Thymus (tissue), 14 donors: ENCODE measurements at places on chromosomes 4 and X. TPM values are rescaled to one million over a fixed set of nuclear protein-coding genes. Genes with fewer than 3 reads are reported as not detected.
A peak's percentile ranks its signal among the peaks of the same experiment; 100 is the strongest.

- H3K36me3 ChIP-seq, result no peaks in the 10 kb centered on the region
- no peak overlapping the region for H3K27ac ChIP-seq
- H3K4me3 ChIP-seq, result no peak overlapping the region
- no peak for DNase-seq
Measured at GRCh38 chrX:137441711-137442110, 124.2 kb upstream of the ZIC3 start.

DNA sequence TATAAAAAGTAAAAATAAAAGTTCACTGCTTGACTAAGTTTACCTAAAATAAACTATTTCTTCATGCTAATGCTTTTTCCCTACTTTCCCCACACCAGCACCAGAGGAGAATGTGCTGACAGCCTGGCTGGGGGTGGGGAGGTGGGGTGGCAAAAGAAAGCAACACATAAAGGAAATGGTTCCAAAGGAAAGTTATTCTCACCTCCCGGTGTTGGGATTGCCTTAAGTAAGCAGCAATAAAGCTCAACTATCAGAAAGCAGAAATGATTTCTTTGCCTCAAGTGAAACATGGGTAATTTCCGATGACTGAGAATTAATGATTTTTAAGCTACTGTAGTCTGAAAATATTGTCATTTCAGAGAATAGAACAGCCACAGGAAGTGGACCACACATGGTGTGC, 84.5 kb upstream of the DKK2 start:
- no peak overlapping the region for H3K27ac ChIP-seq
- no peak for DNase-seq
- no peaks in the 10 kb centered on the region for H3K4me1 ChIP-seq
- H3K4me3 ChIP-seq, result no peak overlapping the region
- H3K27me3 ChIP-seq, result no peaks in the 10 kb centered on the region

DNA sequence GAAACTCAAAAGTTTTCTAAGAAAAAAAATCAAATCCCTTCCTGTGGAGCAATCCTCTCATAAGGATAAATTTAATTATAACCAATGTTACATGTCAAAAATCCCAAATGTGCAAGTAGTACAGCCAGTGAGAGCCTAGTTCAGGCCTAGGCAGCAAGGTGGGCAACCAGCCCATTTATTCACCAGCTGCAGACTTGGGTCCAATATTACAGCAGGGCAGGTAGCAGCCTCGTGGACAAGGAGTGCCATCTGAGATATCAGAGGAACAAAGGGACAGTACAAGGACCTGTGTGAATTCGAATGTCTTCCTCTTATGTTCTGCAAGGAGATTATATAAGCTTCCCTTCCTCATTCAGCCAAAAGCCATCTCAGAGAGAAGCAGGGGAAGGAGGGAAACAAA, 6.6 kb downstream of the HELQ start:
- peaks cover 40% of the 10 kb centered on the region for H3K36me3 ChIP-seq
- H3K27me3 ChIP-seq, result no peaks in the 10 kb centered on the region
- no peak overlapping the region for H3K27ac ChIP-seq
- H3K4me3 ChIP-seq, result no peak overlapping the region
- H3K4me1 ChIP-seq, result no peaks in the 10 kb centered on the region

DNA sequence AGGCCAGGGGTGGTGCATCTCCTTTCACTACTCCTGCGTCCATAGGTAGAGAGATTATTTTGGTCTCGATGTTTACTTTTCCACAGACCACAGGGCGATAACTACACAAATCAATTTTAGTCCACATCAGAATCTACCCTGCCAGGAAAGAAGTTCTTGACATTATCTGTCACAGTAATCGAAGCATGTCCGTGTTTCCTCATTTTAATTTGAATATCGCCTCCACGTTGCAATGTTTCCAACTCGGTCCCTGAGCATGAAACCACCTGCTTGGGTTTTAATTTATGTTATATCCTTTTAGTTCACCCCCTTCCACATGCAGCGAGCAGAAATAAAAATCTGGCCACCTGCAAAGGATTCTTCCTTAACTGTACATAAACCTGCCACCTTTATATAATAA, 100.1 kb upstream of the ATXN3L start:
- H3K4me1 ChIP-seq, result no peaks in the 10 kb centered on the region
- H3K4me3 ChIP-seq, result no peak overlapping the region
- DNase-seq, result no peak
- no peaks in the 10 kb centered on the region for H3K36me3 ChIP-seq

- no peak for DNase-seq
- no peaks in the 10 kb centered on the region for H3K36me3 ChIP-seq
- H3K27ac ChIP-seq, result no peak overlapping the region
- H3K4me1 ChIP-seq, result no peaks in the 10 kb centered on the region
- no peak overlapping the region for H3K4me3 ChIP-seq
Measured at GRCh38 chrX:43860646-43861370, 21.4 kb downstream of the MAOB start.

Gene CAPN6
- 5.1 TPM for total RNA-seq

GRCh38 chr4:23888421-23889319, 1.2 kb downstream of the PPARGC1A start:
- H3K4me3 ChIP-seq, result peak overlapping the region; percentile 15
- H3K27me3 ChIP-seq, result no peaks in the 10 kb centered on the region
- no peak for DNase-seq
- no peaks in the 10 kb centered on the region for H3K4me1 ChIP-seq
- H3K27ac ChIP-seq, result no peak overlapping the region

- no peak overlapping the region for H3K27ac ChIP-seq
- H3K36me3 ChIP-seq, result no peaks in the 10 kb centered on the region
- DNase-seq, result no peak
- no peak overlapping the region for H3K4me3 ChIP-seq
Measured at GRCh38 chr4:161182913-161183312, 980.9 kb downstream of the FSTL5 start.

- H3K4me1 ChIP-seq, result no peaks in the 10 kb centered on the region
- no peak for DNase-seq
- no peak overlapping the region for H3K4me3 ChIP-seq
- no peaks in the 10 kb centered on the region for H3K27me3 ChIP-seq
Measured at GRCh38 chrX:17984415-17984814, 123.3 kb upstream of the RAI2 start.

- H3K27me3 ChIP-seq, result no peaks in the 10 kb centered on the region
- H3K4me1 ChIP-seq, result no peaks in the 10 kb centered on the region
- no peak overlapping the region for H3K27ac ChIP-seq
- H3K36me3 ChIP-seq, result peaks cover 4% of the 10 kb centered on the region
Measured at GRCh38 chrX:41563876-41564275, 116.7 kb downstream of the NYX start.

GRCh38 chrX:23389196-23389792, 54.6 kb downstream of the PTCHD1 start:
- H3K4me3 ChIP-seq, result no peak overlapping the region
- DNase-seq, result no peak
- H3K27ac ChIP-seq, result no peak overlapping the region
- no peaks in the 10 kb centered on the region for H3K36me3 ChIP-seq

DNA sequence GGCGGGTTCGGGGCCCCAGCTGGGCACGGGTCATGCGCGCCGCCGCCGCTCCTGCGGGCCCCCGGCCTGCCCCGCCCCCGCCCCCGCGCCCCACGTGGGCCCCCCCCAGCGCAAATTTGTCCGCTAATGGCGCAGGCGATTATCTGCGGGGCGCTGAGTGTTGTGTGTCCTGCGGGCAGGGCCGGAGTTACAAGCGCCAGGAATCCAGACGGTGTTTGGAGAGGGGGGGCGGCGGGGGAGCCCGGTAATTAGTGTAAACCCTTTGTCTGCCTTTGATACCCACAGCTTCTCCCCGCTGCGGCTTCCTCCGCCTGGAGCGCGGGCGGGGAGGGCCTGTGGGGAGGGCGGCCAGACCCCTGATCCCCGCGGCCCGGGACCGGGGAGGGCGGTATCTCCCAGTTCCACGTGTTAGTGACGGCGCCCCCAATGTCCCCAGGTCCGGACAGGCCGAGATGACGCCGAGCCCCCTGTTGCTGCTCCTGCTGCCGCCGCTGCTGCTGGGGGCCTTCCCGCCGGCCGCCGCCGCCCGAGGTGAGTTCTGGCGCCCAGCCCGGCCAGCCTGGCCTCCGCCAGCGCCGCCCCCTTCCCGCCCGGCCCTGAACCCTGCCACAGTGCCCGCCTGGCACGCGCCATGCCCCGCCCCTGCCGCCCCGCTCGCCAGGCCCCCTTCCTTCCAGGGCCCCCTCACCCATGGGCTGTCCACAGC, 761 bp downstream of the FGFRL1 start:
- H3K4me3 ChIP-seq, result peak overlapping the region; percentile 77
- H3K27ac ChIP-seq, result no peak overlapping the region
- H3K36me3 ChIP-seq, result no peaks in the 10 kb centered on the region
- peaks cover 26% of the 10 kb centered on the region for H3K4me1 ChIP-seq
- no peak for DNase-seq

Gene NAP1L3
- total RNA-seq, result 3.8 TPM

- no peaks in the 10 kb centered on the region for H3K27me3 ChIP-seq
- H3K27ac ChIP-seq, result no peak overlapping the region
- no peaks in the 10 kb centered on the region for H3K4me1 ChIP-seq
- no peaks in the 10 kb centered on the region for H3K36me3 ChIP-seq
- H3K4me3 ChIP-seq, result no peak overlapping the region
Measured at GRCh38 chr4:154435895-154436294, 55.7 kb downstream of the DCHS2 start.

- H3K27me3 ChIP-seq, result no peaks in the 10 kb centered on the region
- no peak overlapping the region for H3K4me3 ChIP-seq
- no peak overlapping the region for H3K27ac ChIP-seq
- no peaks in the 10 kb centered on the region for H3K4me1 ChIP-seq
Measured at GRCh38 chr4:144288011-144288903, 147.7 kb upstream of the GYPA start.

DNA sequence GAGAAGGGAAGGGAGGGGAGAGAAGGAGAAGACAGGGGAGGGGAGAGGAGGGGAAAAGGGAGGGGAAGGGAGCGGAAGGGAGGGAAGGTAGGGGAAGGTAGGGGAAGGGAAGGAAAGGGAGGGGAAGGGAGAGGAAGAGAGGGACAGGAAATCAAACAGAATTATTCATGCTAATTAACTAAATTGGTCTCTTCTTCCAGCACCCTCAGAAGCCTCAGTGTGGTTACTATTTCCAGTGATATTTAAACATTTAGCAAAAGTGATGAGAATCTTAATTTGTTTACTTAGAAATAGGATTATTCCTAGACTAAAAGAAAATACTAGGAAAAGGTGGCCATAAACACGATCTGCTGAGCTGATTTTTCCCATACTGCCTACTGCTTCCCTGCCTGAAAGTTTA, 193.1 kb upstream of the CPEB2 start:
- no peak overlapping the region for H3K27ac ChIP-seq
- H3K36me3 ChIP-seq, result no peaks in the 10 kb centered on the region
- no peak overlapping the region for H3K4me3 ChIP-seq
- no peak for DNase-seq
- H3K4me1 ChIP-seq, result no peaks in the 10 kb centered on the region

Gene BMX
- 0.57 TPM for total RNA-seq

Gene ZAR1
- not detected for total RNA-seq

DNA sequence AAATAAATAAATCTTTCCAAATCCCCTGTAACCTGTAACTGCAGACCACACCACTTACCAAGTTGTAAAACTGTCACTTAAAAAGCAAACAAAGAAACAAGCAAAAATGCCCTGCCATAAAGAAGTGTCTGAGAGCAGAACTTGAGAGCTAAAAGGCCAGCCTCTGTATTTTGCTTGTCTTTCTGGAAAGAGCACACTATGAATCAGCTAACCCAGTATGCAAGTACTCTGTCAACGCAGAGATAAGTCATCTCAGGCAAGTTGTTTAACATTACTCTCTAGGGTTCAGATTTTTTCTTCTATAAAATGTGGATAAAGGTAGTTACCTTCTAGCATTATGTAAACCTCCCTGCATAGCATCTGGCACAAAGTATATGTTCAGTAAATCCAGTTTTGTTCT, 134.8 kb downstream of the HS3ST1 start:
- H3K27ac ChIP-seq, result no peak overlapping the region
- H3K27me3 ChIP-seq, result no peaks in the 10 kb centered on the region
- H3K4me3 ChIP-seq, result no peak overlapping the region
- no peaks in the 10 kb centered on the region for H3K36me3 ChIP-seq

- peaks cover 14% of the 10 kb centered on the region for H3K27me3 ChIP-seq
- no peak overlapping the region for H3K27ac ChIP-seq
- H3K4me1 ChIP-seq, result no peaks in the 10 kb centered on the region
- H3K36me3 ChIP-seq, result no peaks in the 10 kb centered on the region
- DNase-seq, result no peak
Measured at GRCh38 chr4:185099024-185099682, 43.9 kb upstream of the SLC25A4 start.

- H3K4me1 ChIP-seq, result peaks cover 5% of the 10 kb centered on the region
- peak overlapping the region; percentile 72 for H3K27ac ChIP-seq
- no peaks in the 10 kb centered on the region for H3K27me3 ChIP-seq
- DNase-seq, result no peak
- H3K4me3 ChIP-seq, result peak overlapping the region; percentile 45
- no peaks in the 10 kb centered on the region for H3K36me3 ChIP-seq
Measured at GRCh38 chr4:85475631-85476233, 782 bp downstream of the ARHGAP24 start.

Gene KLB
- total RNA-seq, result 0.05 TPM

Gene F8A1
- total RNA-seq, result 3.9 TPM

Gene PARM1
- 27.2 TPM for total RNA-seq

Gene MAGEB10
- total RNA-seq, result not detected

Gene SRP72
- total RNA-seq, result 73.2 TPM

GRCh38 chrX:10971176-10971575, 140.0 kb upstream of the HCCS start:
- H3K27me3 ChIP-seq, result no peaks in the 10 kb centered on the region
- no peak for DNase-seq
- H3K4me3 ChIP-seq, result no peak overlapping the region
- H3K27ac ChIP-seq, result no peak overlapping the region
- H3K36me3 ChIP-seq, result no peaks in the 10 kb centered on the region
- H3K4me1 ChIP-seq, result no peaks in the 10 kb centered on the region

Gene IL13RA2
- total RNA-seq, result 1.7 TPM

GRCh38 chr4:32879913-32880312, 2159.7 kb downstream of the PCDH7 start:
- H3K4me1 ChIP-seq, result no peaks in the 10 kb centered on the region
- no peak overlapping the region for H3K4me3 ChIP-seq
- no peak overlapping the region for H3K27ac ChIP-seq

Gene DCAF12L1
- 0.47 TPM for total RNA-seq

- H3K27me3 ChIP-seq, result no peaks in the 10 kb centered on the region
- H3K4me3 ChIP-seq, result no peak overlapping the region
- no peaks in the 10 kb centered on the region for H3K4me1 ChIP-seq
- DNase-seq, result no peak
- no peaks in the 10 kb centered on the region for H3K36me3 ChIP-seq
- H3K27ac ChIP-seq, result no peak overlapping the region
Measured at GRCh38 chr4:186684220-186684619, 39.4 kb downstream of the FAT1 start.

- H3K4me1 ChIP-seq, result no peaks in the 10 kb centered on the region
- no peak for DNase-seq
- no peaks in the 10 kb centered on the region for H3K27me3 ChIP-seq
- no peak overlapping the region for H3K4me3 ChIP-seq
- no peak overlapping the region for H3K27ac ChIP-seq
- no peaks in the 10 kb centered on the region for H3K36me3 ChIP-seq
Measured at GRCh38 chr4:174332741-174333493, 49.2 kb downstream of the CEP44 start.

Gene FAM200B
- 35.3 TPM for total RNA-seq

DNA sequence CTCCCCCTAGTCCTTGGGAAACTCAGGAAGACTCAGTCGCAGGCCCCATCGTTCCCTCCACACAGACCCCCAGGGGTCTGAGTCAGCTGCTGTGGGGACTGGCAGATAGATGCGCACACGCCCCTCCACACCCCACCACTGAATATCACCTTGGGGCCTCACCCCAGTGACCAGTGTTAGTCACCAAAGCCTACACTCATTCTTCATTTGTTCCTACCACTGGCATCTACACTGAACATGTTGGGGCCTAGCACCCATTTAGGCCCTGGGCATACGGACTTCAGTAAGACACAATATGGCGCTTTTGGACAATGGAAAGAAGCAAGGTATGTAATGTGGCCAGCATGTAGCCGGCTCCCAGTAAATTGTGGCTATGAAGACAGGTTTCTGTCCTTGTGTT, 154.1 kb upstream of the PJA1 start:
- no peak for DNase-seq
- H3K4me3 ChIP-seq, result no peak overlapping the region
- no peaks in the 10 kb centered on the region for H3K36me3 ChIP-seq
- no peak overlapping the region for H3K27ac ChIP-seq

Gene UCHL1
- 28.0 TPM for total RNA-seq
